ENCODE measurements at places on chromosomes 16 and 17. TPM values are rescaled to one million over a fixed set of nuclear protein-coding genes. Genes with fewer than 3 reads are reported as not detected.

DNA sequence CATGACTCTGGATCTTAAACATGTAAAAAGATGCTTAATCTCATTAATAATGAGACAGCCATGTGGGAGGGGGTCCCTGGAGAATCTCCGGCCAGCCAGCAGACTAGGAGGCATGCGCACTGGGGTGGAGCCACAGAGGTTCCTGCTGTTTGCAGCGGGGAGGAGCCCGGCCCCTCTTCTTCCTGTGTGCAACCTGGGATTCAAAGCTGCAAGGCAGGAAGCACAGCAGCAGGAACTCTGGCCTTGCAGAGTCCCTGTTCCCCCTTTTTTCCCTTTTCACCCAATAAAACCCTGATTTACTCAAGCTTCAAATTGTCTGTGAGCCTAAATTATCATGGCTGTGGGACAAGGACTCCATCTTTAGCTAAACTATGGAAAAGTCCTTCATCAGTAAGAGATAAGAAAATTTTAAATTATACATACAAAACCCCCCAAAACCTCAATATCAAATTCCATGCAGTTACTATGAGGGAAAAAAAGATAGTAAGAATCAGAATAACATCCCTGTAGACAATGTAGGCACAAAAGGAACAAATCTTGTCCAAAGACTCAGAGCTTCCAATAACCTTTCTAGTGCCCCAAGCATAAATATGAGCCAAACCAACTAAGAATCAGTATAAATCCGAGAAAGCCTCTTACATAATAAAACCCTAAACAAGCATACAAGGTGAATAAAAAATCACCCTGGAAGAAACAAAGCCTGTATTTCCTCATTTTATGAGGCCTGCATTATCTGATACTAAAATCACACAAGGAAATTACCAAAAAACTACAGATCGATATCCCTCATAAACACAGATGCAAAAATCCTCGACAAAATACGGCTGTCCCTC lies 12.1 kb downstream of the CFDP1 start:
- no peak for DNase-seq

- DNase-seq = no peak
Measured at GRCh38 chr17:12736526-12736925, 52.8 kb upstream of the ARHGAP44 start.

DNA sequence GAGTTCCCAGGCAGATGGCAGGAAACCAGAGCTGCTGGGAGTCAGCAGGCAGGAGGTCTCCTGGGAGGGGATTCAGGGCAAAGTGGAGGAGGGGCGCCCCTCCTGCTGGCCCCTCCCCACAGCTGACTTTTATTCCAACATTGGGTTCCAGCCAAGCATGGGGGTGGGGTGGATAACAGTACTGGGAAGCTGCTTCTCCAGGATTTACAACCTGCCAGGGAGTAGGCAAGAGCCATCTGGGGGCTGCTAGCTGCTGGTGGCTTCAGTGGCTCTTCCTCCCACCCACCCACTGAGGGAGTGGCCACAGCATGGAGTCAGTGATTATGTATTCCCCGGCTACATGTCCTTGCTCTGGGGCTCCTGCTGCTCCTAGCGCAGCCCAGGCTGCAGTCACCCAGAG lies 36.8 kb downstream of the TMEM132E start:
- no peak for DNase-seq

Gene CHD9NB
- 1.1 TPM for total RNA-seq

Gene KRT17
- total RNA-seq = not detected

Gene SLC52A1
- 0.08 TPM for total RNA-seq

All from left lobe of liver (tissue), 2 donors.